ENCODE measurements at places on chromosomes 3 and 15. TPM values are rescaled to one million over a fixed set of nuclear protein-coding genes. Genes with fewer than 3 reads are reported as not detected.

GCHFR gene
- total RNA-seq: 65.8 TPM

CPLX3 gene
- total RNA-seq: not detected

DPPA4 gene
- total RNA-seq: not detected

TGM4 gene
- 1.2 TPM for total RNA-seq

CASR gene
- total RNA-seq: not detected

SKOR1 gene
- 0.35 TPM for total RNA-seq

NRROS gene
- total RNA-seq: 0.29 TPM

GOLGA8G gene
- not detected for total RNA-seq

PIK3CB gene
- total RNA-seq: 15.7 TPM

- peak; percentile 38 for DNase-seq
Observed at GRCh38 chr3:11290743-11291680, 18.8 kb downstream of the ATG7 start.

- peak; percentile 16 for DNase-seq
Observed at GRCh38 chr3:164375995-164376394, 702.3 kb downstream of the SI start.

DNA sequence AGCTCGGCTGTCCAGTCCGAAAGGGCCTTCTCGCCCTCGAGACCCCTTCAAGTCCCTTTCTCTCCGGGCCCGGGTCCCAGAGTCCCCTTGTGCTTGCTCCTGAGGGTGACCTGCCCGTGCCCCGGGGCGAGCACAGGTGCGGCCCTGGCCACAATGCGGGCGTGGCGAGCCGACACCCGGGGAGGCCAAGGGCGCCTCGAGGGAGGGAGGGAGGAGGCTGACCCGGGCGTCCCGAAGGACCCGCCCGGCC is 810 bp upstream of the MEF2A start:
- DNase-seq: no peak

DNA sequence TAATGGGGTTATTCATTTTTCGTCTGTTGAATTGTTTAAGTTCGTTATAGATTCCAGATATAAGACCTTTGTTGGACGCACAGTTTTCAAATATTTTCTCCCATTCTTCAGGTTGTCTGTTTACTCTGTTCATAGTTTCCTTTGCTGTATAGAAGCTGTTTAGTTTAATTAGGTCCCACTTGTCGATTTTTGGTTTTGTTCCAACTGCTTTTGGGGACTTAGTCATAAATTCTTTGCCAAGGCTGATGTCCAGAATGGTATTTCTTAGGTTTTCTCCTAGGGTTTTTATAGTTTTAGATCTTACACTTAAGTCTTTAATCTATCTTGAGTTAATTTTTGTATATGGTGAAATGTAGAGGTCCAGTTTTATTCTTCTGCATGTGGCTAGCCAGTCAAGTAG is 58.9 kb upstream of the ZNF280D start:
- no peak for DNase-seq

- DNase-seq: peak; percentile 95
Observed at GRCh38 chr3:120780977-120781376, 38.4 kb downstream of the GTF2E1 start.

DNA sequence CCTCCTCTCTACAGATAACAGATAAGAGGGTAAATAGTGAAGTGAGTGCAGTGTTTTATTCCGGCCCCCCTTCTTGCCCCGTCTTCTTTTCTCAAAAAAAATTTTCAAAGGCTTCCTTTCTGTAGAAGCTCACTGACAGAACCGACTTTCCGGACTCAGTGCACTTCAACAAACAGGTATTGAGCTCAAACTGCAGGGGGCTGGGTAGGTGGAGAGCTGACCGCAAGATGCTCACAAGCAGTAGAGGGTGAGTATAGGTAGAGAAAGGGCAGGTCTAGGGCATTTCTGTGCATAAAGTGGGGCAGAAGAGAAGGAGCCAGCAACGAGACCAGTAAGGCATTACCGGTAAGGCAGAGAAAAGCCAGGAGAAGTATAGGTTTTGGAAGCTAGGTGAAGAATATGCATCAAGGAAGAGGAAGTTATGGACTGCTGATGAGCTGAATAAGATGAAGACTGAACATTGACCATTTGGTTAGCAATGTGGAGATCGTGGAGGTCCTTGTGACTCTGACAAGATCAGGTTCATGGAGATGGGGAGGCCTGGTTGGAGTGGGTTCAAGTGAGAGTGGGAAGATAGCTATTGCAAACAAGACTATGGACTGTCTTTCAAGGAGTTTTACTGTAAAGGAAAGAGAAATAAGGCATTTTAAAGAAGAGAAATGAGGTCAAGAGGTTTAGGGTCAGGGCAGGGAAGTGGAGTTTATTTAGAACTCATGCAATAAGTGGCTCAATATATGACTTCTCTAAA is 97.4 kb downstream of the ST6GAL1 start:
- DNase-seq: no peak

DNA sequence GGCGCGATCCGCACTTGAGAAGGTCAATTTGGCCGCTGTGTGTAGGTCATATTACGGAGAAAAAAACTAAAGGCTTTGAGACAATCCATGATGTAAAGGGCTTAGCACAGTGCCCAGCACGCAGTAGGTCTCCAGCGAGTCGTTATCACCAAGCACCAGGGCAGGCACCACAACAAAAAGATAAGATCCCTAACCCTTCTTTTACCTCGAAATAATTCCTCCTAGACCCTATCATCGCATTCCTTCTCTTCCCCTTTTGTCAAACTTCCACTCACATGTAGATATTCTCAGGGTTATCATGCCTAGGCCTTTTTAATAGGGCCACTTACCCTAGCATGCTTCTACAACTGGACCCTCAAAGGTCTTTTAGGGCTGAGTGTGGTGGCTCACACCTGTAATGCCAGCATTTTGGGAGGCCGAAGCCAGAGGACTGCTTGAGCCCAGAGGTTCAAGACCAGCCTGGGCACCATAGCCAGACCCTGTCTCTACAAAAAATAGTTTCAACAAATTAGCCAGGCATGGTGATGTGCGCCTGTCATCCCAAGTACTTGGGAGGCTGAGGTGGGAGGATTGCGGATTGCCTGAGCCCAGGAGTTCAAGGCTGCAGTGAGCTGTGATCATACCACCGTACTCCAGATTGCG is 13.5 kb downstream of the ZNF774 start:
- no peak for DNase-seq

DNA sequence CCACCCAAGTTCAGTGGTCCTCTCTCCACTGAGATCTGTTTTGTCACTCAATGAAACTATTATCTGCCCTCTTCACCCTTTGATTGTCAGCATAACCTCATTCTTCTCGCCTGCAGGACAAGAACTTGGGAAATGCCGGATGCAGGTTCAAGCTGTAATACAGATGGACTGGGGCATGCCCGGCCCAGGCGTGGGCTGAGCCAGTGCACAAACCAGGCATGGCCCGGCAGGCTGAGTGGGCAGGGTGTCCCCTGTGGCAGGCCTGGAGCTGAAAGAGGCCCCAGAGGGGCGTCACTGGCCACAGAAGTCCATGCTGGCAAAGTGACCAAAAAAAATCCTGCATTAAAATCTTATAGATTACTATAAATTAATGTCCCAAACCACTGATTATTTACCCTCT is 638.9 kb upstream of the EPHA6 start:
- no peak for DNase-seq

DNA sequence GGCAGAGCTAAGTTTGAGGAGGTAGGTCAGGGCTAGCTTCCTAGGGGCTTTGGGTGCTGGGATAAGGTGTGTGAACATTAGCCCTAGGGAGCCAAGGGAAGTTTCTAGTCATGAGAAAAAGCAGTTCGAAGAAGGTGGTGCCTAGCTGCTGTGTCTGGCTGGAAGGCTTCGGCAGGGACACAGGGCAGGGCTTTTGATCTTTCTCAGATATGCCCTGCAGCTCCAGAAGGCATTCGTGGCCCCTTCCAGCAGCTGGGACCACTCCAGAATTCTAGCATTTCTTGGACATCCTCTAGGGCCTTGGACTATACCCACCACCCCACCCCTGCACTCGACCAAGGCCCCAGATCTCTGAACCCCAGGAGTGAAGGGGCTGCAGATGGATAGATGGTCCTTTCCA is 88.6 kb downstream of the TOP2B start:
- no peak for DNase-seq

DNA sequence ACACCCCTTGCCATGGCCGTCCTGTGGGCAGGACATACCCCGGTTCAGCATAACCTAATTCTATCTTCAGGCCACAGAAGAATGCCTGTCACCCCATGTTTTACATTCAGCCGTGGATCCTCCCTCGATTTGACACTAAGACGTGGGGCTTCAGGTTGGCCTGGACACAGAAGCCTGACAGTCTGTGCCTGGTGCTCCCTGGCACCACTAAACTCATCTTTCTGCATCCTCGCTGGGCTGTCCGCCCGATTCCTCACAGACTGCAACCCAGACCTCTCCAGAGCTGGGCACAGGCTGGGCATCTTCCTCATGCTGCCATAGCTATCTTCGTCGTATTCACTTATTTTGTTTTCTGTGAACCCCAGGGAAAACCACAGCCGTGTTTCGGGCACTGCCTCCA is 117.8 kb upstream of the IQSEC1 start:
- DNase-seq: no peak

DNA sequence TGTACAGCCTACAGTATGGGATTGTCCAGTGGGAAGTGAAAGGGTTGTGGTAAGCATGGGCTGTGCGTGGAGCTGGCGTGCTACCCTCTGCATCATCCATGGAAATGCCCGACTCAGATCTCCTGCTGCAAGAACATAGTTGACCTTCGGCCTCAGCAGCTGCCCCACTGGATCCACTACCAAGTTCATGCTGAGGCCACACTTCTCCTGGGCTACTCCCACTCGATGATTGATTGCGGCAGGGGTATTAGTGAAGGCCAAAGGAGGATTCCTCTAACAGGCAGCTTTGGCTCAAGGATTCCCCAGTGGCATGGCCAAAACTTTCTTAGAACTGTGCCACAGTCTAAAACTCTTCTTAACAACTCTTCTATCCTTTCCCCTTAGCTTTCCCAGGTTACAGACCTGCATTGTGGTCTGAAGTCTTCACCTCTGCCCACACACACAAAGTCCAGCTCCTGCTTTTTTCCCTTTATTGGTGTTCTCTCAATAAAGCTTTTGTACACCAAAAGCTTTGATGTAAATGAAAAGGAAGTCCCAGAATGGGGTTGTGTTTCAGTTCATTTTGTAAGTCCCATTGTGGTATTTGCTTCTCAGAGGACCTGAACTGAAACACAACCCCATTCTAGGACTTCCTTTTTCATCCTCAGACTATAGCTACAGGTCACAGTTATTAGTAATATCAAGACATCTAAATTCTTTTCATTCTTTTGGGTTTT is 4.9 kb upstream of the TBC1D5 start:
- no peak for DNase-seq

- DNase-seq: no peak
Observed at GRCh38 chr15:67803299-67803698, 22.0 kb upstream of the SKOR1 start.

- DNase-seq: no peak
Observed at GRCh38 chr15:50176869-50177268, 5.1 kb upstream of the SLC27A2 start.

DNA sequence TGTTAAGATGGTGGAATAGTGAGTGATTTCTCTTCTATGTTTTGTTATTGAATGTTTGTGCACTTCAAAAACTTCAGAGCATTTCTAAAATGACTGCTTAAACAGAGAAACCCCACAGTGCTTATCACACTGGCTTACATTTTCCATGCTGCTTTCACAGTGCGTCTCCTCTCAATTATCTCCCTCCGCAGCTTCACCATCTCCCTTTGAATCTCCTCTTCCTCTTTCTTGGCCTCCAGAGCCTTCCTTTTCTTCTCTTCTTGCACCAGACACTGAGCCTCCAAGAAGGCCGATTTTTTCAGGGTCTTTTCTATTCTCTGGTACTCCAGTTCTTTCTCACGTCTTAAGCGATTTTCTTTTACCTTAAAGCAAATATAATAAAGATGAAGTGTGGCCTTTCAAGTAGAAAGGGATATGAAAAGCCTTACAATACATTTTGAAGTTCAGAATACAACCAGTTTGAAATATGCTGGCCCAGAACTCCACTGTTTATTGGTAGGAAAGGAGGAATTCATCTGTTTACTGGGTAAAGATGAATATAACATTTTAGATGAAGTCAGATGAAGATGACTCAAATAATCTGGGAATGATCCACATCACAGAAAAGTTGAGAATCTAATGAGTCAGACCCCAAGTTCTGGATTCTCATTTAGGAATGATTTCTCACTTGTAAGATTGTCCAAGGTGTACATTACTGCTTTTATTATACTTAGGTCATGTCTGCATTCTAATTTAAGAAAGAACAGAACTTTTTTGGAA is 21.4 kb downstream of the CCDC191 start:
- peak; percentile 33 for DNase-seq

GRCh38 chr3:186209810-186210752 is 101.2 kb upstream of the ETV5 start:
- DNase-seq: peak; percentile 26

DNA sequence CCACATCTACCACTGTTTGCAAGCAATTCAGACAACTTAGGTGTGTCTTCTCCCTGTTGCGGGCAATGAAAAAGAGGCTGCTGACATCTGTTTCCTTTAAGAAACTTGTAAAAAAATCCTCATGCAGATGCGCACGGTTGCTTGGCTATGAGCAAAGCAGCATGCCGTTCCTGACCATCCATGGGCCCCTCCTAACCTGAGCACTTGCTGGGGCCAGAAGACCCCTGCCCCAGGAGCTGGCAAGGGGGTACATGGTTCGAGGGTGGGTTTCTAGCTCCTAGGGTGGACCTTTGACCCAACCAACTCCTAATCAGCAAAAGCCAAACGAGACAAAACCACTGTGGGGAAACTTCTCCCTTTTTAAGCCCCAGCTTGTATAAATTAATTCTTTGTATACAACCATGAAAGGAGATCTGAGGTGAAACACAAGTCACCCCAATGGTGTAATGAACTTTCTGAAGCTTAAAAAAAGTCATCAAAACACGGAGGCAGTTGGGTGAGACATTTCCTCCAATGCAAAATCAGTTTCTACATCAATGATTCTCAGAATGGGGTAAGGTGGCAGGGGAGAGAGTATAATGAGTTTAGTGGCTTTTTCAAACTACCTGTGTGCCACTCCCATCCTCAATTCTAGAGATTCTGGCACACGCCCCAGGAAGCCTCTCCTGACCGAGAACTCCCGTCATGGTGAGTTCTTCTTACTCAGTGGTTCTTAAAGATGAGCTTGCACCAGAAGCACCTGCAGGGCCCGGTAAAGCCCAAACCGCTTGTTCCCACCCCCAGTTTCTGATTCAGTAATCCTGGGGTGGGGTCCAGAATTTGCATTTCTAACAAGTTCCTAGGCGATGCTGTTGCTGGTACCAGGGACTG is 44.1 kb downstream of the CPN2 start:
- no peak for DNase-seq

DNA sequence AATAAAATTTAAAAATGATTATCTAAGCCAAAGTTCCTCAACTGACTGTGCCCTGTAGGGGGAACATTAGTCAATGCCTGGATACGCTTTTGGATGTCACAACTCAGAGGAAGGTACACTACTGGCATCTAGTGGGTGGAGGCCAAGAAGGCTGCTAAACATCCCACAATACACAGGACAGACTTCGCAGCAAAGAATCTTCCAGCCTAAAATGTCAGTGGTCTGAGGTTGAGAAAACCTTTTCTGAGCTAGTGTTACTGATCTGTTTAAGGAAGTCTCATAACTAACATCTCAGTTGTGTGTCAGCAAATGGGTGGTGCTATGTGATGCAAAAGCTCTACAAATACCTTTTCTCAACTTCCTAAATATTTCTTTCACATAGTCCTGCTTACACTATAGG is 20.9 kb upstream of the LDHAL6B start:
- DNase-seq: peak; percentile 24
